ENCODE measurements at places on chromosomes 1 and 21. TPM values are rescaled to one million over a fixed set of nuclear protein-coding genes. Genes with fewer than 3 reads are reported as not detected.

CD84 gene
- not detected for total RNA-seq

SPRR2A gene
- not detected for total RNA-seq

LAX1 gene
- total RNA-seq, result 0.15 TPM

INKA2 gene
- total RNA-seq, result 4.4 TPM

DNALI1 gene
- total RNA-seq, result 0.34 TPM

OR6K3 gene
- total RNA-seq, result not detected

FAM131C gene
- 0.10 TPM for total RNA-seq

OR2T2 gene
- not detected for total RNA-seq

GJA9 gene
- not detected for total RNA-seq

C1orf50 gene
- total RNA-seq, result 7.9 TPM

TNFRSF9 gene
- total RNA-seq, result 0.89 TPM

ODF2L gene
- 44.8 TPM for total RNA-seq

ANGPTL3 gene
- total RNA-seq, result not detected

KIF14 gene
- total RNA-seq, result 11.9 TPM

B3GALT6 gene
- 27.9 TPM for total RNA-seq

ADGRL4 gene
- total RNA-seq, result 166 TPM

TMPRSS3 gene
- not detected for total RNA-seq

MMP23B gene
- total RNA-seq, result 0.49 TPM

EXTL2 gene
- total RNA-seq, result 9.4 TPM

XCL2 gene
- not detected for total RNA-seq

ANKRD35 gene
- 1.3 TPM for total RNA-seq

GART gene
- 151 TPM for total RNA-seq

Data from mammary microvascular endothelial cell (primary cell).